ENCODE measurements at places on chromosomes 4 and X.

GRCh38 chr4:154617820-154618317 lies 5.4 kb upstream of the FGG start:
- no peak for DNase-seq

DNA sequence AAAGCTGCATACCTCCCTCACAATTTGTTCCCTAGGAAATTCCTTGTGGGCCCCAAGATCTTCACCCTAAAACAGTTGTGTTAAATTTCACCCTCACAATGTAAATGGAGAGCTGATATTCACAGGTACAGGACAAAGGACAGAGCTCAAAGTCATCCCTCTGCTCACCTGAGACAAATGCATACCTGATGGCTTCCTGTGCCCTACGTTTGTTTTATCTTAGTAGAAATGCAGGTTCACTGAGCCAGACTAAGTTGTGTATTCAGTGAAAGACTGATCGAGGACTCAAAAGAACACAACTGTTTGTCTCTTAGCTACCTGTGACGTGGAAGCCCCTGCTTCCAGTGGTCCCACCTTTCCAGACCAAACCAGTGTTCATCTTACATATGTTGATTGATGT lies 53.6 kb downstream of the TRMT44 start:
- no peak for DNase-seq

DNA sequence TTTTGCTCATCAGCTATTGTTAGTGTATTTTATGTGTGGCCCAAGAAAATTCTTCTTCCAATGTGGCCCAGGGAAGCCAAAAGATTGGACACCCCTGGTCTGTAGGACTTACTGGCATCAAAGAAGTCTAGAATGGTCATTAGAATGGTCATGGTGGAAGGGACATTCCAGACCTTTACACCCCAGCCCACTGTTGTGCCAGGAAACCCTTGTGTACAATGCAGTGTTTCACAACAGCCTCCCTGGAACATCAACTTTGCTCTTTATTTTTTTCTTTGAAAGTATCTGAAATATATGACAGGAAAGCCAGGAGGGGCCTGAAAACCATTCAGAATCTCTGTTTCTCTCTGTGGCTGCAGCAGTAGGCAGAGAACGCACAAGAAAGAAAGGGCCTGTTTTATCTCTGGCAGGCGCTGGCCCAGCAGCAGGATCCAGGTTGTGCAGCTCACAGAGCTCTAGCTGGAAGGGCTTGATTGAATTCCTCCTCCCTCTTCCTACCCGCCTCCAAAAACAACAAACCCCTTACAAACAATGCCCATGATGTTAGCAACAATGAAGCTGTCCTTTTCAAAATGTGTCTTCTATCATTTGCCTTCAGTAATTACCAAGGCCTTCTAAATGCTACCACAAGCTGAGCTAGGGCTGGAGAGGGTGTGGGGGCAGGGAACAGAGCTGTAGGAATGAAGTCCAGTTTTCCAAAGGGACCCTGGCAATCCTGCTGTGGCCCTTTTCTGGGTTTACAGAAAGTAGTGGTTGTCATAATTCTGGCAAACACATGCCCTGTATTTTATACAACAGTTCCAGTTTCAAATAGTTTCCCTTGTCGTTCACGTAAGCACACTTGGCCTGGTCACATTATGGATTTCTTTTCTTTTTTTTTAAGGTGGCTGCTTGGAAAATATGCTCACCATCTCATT lies 32.3 kb upstream of the TFDP3 start:
- no peak for DNase-seq

DNA sequence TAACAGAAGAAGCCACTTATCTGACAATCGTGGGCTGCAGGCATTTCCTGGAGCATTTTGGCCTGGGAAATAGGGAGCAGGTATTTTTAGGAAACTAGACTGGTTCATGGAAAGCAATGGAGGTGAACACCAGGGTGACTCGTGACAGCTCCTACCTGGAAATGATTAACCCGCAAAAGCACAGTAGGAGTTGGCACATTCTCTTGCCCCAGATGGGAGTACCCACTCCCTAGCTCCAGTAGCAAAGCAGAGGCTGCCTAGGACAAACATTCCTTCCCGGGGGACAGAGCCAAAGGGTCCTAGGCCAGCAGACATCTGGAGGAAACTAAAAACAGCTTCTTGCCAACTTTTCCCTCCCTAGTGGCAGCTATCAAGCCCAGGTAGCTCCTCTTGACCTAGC lies 29.0 kb downstream of the RTL5 start:
- DNase-seq = no peak

GRCh38 chrX:57900975-57901374 lies 9.3 kb downstream of the ZXDA start:
- DNase-seq = no peak

- peak; percentile 24 for DNase-seq
Observed at GRCh38 chr4:138398322-138398721, 156.2 kb upstream of the SLC7A11 start.

DNA sequence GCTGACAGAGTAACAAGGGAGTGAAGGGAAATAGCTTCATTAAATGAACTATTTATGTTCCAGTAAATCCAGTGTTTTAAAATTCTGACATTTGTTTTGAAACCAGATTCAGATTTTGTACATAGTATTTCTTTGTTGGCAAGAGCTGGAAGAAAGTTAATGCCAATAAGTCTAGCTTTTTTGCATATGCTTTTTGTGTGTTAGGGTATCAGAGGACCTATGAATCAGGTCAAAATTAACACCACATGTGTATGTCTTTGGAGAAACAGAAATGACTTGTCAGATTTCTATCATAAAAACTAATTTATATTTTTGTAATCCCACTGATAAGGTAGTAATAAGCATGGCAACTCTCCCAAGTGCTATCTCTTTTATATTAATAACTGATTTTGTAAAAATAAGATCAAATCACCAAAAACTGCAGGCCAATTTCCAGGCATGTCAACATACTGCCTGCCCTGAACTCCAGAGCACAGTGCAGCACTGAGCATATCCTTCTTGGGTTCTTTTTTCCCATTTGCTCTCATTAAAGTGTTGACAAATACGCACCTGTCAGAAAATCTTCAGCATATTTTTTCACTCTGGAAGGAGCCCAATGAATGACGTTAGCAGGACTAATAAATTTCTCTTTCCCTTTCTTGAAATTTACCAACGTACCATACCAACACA lies 65.5 kb downstream of the SH3RF1 start:
- DNase-seq = no peak

DNA sequence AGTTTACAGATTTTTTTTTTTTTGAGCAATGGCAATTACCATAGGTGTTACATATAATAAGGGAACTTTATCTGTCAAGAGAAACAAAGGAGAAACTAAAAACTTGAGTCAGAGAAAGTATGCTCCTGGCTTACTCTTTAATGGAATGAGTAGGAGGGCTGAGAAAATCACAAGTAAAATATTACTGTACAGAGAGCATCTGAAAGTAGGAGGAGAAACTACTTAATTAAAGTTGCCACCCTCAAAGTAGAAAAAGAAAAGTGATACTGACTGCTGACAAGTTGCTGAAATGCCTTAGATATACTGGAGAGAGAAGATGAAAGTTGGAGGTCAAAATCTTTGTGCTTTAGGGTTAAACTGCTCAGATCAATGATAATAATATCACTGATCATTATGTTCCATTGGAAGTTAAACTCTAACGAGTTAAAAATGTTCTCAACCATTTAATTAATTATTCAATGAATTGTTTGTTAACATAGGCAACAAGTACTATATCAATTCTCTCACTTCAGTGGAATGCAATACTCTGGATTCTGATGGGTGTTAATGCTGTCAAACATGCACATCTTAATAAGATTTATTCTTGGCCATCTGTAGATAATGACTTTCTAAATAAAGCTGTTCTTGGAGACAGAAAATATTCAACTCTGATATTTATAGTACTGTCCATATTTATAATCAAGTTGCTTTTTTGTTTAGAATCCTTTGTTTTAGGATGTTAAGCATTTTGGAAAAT lies 61.2 kb upstream of the CAMK2D start:
- no peak for DNase-seq

- no peak for DNase-seq
Observed at GRCh38 chr4:6986072-6986780, 56.9 kb upstream of the TADA2B start.

DNA sequence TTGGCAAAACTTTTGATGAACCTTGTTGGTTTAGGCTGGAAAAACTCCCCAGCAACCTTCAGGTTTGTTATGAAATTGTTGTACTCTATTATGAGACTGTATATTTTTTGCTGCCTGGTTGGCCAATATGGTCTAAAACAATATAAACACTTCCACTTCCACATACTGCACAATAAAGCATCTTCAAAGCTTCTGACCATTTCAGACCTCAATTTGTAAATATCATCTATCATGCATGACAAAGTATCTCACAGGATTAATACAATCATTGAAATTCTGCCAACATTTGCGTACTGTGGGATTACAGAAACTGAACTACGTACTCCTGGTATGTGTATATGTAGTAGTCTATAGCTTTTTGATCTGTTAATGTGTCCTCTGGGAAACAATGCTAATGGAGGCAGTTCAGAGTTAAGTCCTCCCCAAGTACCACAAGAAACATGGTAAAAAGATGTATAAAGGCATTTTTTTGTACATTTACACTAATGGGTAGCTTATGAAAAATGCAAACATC lies 40.4 kb downstream of the GPC4 start:
- DNase-seq = no peak

DNA sequence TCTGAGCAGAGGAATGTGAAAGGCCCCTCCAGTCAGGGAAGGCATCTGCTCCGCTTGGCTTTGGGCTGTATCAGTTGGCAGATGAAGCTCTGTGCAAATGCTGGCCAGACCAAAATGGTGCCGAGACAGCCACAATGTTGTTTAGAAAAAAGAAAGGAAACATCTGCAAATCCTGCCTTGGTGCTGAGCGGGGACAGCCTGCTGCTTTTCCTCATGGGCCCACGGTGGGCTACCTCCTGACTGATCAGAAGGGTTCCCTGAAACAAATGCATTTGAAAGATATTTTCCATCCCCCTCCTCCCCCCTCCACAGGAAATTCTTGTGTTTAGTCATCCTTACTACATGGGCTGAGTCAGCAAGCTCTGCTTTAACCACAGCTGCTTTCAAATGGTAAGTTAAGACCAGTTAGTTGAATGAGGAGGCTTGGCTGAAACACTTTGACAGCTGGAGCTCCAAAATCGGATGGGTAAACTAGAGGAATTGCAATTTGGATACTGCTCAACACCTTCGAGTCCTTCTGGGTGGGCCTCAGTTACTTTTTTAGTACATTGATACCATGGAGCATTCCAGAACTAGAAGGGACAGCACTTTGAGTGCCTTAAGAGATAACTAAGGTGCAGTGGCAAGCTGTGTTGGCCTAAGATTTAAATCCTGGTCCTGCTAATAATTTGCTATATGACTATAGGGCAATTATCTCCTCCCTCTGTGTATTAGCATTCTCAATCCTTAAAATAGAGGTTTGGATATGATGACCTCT lies 36.0 kb downstream of the PLAC1 start:
- DNase-seq = no peak

- DNase-seq = peak; percentile 91
Observed at GRCh38 chr4:113645771-113646441, 115.6 kb downstream of the CAMK2D start.

DNA sequence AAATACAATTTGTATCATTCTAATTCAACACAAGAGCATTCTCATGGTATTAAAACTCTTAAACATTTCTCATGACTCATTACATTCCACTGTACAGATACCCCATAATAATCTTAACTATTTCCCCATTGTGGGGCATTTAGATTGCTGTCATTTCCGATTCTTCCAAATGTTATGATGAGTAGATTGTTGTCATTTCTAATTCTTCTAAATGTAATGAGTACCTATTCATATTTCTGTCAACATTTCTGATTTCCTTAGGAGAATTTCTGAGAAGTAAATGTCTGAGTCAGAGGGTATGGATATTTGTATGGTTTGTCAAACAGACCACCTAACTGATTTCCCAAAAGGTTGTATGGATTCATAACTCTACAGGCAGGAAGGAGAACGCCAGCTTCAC lies 8.3 kb downstream of the S100G start:
- no peak for DNase-seq

DNA sequence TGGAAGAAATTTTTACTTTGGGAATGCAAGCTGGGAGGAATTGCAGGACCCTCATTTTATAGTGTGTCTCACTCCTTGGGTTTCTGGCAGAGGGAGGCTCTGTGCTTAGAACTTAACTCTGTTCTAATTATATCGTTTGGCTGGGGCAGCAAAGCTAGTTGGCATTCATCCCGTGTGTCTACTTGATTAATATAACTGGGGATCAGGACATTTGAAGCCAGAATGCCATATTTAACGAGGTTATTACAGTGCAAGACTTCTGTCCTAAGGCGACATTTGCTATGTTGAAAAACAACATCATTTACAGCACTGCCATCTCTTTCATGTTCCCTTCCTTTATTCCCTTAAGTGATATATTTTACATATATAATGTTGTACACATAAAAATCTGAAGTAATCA lies 179.1 kb upstream of the TBC1D9 start:
- no peak for DNase-seq

DNA sequence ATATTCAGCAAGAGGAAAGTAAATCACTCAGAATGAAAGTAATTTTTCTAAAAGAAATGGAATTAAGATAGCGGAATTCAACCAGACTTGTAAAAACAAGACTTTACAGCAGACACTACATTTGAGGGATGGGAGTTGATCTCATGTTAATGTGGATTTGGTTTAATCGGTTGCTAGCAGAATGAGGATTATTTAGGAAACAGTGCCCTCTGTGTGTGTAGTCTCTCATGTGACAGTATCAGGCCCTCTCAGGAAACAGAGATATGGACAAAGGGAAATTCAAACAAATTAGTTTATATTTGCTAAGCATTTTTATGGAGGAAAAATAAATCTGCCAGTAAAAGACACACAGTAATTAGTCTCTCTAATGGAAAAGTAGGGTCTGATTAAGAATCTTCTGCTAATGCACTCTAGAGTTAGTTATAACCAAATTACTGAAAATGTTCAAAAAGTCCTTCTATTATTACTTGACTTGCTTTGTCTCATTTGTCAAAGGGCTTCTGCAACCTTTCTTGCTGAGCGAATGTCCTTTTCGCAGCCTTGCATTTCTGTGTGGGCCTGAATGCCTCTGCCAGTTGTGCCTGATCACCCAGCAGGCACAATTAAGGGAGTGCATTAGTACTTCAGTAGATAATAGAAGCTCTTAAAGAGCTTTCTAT lies 1282.3 kb upstream of the TENM3 start:
- no peak for DNase-seq

DNA sequence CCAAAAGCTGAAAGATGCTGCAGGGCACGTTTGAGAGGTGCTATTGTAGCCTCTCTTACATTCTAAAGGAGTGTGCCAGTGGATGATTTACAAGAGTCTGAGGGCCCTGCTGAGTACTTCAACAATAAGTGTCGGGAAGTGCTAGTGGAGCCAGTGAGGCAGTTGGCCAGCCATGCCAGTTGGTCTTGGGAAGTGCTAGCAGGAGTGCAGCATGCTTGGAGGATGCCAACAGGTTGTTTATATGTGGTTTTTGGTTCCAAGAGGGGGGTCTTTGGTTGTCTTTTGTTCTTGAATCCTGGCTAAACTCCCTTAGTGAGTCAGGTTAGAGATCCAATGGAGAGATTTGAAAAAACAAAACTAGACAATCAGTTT lies 335.3 kb downstream of the PABPC4L start:
- DNase-seq = no peak

GRCh38 chrX:152871260-152871659 lies 26.6 kb upstream of the ZNF185 start:
- DNase-seq = no peak

All from HT-29 (cell line).